ENCODE measurements at places on chromosomes 2 and 18. TPM values are rescaled to one million over a fixed set of nuclear protein-coding genes. Genes with fewer than 3 reads are reported as not detected.

DNA sequence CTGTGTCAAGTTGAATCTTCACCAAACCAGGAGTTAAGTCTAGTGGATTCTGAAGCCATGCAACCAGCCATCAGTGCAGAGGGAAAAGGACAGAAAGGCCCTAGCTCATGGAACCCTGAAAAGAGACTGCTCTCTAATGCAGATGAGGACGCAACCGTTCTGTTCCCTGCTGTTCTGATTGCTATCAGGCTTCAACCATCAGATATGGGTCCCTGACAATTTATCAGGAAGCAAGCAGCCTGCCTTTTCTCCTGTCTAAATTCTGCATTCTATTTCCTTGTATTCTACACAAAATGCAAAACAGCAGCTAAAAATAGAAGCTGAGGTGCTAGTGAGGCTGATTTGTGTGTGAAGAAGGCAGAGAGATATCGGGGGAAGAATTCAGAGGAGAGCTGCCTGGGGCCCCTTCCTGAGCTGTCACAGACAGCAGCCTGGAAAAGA, 68.4 kb upstream of the RTN4 start:
- DNase-seq, result no peak

DNA sequence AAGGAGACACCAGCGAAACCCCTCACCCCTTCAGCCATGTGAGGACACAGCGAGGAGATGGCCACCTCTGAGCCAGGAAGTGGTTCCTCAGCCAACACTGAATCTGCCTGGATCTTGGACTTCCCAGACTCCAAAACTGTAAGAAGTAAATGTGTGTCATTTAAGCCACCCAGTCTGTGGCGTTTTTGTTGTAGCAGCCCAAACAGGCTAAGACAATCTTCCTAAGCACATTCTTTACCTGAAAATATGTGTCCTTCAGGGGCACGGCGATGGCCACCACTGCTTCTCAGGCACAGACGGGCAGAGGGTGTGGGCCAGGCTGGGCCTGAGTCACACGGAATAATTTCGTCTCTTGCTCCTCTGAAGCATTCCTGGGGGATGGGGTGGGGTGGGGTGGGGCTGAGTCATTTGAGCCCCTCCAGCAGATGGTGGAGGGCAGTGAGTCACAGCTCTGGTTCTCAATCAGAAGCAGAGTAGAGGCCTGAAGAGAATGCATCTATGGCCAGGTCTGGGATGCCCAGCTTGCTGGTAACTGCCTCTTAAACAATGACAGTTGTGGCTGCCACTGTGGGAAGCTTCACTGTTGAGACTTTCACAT, 142.4 kb downstream of the CAPN13 start:
- no peak for DNase-seq

DNA sequence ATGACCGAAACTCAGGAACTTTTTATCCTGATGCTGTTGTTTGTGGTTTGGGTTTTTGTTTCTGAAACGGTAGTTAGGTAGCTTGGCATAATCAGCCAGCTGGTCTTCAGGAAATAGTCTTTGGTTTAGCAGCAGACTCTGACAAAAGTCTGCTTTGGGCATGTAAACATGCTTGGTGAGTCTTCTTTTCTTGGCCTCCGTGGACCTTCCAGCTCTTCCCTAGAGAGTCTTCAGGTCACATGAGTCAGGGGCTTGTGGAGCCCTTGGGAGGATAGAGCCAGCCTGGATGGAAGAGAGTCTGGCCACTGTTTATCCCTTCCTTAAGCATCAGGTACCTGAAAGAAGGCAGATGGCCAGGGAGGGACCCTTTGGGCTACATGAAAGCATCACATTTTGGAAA, 154.5 kb downstream of the MGAT5 start:
- DNase-seq, result no peak

DNA sequence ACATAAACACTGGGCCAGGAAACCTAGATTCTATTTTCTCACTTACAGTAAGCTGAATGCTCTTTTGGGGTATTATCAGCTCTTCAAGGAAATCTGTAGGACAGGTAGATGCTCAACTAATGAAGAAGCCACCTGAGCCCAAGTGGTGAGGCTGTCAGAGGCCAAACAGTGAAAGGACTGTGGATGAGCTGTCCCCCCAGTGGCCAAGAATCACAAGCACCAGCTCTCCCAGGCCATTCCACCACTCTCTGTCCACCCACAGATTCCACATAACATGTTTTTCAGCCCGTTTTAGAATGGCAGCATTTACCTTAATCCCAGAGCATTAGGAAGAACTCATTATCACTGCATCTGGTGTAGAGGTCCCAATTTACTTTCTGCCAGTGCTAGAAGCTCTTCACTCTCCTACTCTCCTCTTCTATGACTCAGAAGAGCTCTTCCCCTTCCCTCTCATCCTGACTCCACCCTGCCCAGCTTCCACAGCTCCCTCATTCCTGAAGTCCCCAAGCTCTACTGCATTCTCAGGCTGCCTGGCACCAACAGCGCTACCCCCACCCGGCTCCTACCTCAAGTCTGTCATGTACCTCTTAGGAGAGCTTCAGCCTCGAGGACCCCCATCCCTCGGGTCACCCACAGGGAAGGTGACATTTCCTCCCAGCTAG, 43.8 kb upstream of the GORASP2 start:
- DNase-seq, result no peak

DNA sequence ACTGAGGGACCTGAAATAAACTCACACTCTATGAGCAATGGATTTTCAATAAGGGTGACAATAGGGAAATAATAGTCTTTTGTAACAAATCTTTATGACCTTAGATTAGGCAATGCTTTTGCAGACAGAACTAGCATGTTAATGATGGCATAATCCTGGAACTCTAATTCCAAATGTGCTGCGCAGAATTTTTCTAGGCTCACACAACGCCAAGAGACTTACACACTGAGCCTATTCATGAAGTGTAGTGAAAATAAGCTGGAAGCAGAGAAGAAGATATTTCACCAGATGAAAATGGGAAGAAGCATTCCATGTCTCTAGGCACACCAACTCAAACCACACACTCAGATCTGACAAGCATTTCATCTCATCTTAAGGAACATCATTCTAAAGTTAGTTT, 178.5 kb downstream of the L3MBTL4 start:
- DNase-seq, result no peak

Gene PLB1
- 2.2 TPM for total RNA-seq

Gene IL36G
- total RNA-seq, result not detected

All from right cardiac atrium (tissue), 5 donors.